ENCODE measurements at places on chromosomes 3 and 15.
A peak's percentile ranks its signal among the peaks of the same experiment; 100 is the strongest.

- DNase-seq: no peak
These were observed 32.7 kb downstream of the CCNL1 start for GRCh38 chr3:157127268-157127667.

- DNase-seq: no peak
These were observed 143.9 kb downstream of the OR4M2 start for GRCh38 chr15:22224241-22224671.

- DNase-seq: no peak
These were observed 49.0 kb upstream of the FURIN start for GRCh38 chr15:90819390-90819789.

GRCh38 chr3:194205675-194206133 lies 69.8 kb downstream of the HES1 start:
- DNase-seq: no peak

DNA sequence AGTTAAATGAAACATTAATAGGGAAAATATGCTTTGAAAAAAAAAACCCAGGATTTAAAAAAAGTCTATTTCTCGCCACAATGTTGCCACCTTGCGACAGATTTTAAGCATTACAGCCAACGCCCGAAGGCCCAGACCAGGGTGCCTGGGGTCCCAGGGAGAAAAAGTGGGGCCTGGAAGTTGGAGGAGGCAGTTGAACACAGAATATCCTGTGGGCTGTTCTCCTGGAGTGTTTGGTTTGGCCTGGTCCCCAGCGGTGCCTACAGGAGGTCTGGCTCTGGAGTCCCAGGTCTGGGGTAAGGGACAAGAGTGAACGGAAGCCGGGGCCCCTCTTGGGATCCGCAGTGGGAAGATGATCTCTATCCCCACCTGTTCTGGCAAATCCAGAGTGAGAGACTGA lies 3.4 kb downstream of the RNU6-1 start:
- no peak for DNase-seq

DNA sequence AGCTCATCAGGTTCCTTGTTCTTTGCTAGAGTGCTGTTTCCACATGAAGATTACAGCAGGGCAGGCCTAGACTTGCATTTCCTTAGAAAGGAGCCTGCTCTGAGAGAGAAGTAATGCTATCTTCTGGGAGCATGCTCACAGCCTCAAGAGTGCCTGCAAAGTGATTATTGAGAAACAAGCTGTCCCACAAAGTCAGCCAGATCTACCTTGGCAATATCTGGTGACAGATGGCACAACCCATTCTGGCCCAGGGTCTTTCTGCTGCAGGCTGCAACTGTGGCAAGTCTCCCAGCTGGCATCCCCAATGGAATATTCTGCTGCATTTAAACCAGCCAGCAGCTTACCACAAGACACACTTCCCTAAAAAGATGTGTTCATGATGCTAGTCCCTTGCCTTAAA lies 29.3 kb downstream of the MTMR10 start:
- no peak for DNase-seq

GRCh38 chr3:18778598-18778997 lies 353.5 kb upstream of the SATB1 start:
- no peak for DNase-seq

GRCh38 chr3:23539185-23539584 lies 266.6 kb upstream of the UBE2E1 start:
- no peak for DNase-seq

- DNase-seq: no peak
These were observed 39.6 kb downstream of the NIPA2 start for GRCh38 chr15:22878103-22878502.

- no peak for DNase-seq
These were observed 32.0 kb downstream of the RUVBL1 start for GRCh38 chr3:128091586-128091985.

DNA sequence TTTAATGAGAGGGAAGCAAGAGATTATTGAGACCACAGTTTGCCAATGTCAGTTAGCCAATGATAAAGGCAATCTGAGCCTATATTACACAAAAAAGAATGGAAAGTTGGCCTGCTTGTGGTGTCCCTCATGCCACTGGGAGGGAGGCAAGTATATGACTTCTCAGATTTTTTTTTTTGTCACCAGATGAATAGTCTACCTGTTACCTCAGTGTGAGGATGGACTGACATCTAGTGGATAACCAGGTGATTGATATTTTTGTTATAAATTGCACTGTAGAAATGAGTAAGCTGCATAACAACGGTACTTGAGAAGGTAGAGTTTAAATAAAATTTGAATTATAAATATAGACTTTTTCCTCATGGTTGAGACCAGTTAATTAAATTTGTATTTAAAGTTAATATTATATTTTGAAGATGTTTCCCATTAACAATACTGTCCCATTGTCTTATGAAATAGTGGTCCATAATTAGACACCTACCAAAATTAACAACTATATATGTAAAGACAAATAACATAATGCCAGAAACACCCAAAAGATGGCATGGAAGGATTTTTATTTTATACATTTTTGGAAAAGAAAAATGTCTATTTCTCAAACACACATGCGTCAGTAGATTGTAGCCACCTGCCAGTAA lies 237.8 kb upstream of the GADL1 start:
- DNase-seq: no peak

- DNase-seq: no peak
These were observed 41.0 kb upstream of the B3GNT5 start for GRCh38 chr3:183212096-183212495.

DNA sequence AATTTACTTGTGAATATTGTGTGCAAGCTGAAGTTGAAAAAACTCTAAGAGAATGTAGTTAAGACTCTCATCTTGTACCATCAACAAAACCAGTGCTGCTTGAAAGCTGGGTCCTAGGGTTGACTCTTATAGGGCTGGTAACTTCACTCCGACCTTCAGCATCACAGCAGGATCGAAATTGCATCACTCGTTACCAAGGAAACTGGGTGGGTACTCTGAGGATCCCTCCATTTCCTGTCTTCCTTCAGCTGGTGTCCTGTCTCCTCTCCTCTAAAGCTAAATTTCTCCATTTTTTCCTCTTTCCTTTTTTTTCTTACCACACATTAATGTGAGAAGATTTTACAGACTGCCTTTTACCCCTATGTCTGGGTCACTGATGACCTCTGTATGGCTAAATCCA lies 3.0 kb upstream of the APH1B start:
- no peak for DNase-seq

GRCh38 chr3:12648384-12648959 lies 15.4 kb downstream of the RAF1 start:
- no peak for DNase-seq

- no peak for DNase-seq
These were observed 63.6 kb downstream of the SLC15A2 start for GRCh38 chr3:121957674-121958415.

GRCh38 chr3:102471001-102471400 lies 36.2 kb downstream of the ZPLD1 start:
- no peak for DNase-seq

GRCh38 chr15:72486144-72486543 lies 12.0 kb downstream of the ARIH1 start:
- DNase-seq: no peak

DNA sequence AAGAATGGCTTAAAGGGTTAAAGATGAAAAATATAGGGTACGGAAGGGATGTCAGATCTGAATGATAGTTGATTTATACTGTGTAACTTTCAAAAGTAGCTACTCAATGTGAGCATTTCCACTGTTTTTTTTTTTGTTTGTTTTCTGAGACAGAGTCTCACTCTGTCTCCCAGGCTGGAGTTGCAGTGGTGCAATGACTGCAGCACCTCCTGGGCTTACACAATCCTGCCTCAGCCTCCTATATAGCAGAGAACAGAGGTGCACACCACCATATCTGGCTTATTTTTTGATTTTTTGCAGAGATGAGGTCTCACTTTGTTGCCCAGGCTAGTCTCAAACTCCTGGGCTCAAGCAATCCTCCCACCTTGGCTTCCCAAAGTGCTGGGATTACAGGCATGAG lies 9.9 kb upstream of the PXK start:
- no peak for DNase-seq

DNA sequence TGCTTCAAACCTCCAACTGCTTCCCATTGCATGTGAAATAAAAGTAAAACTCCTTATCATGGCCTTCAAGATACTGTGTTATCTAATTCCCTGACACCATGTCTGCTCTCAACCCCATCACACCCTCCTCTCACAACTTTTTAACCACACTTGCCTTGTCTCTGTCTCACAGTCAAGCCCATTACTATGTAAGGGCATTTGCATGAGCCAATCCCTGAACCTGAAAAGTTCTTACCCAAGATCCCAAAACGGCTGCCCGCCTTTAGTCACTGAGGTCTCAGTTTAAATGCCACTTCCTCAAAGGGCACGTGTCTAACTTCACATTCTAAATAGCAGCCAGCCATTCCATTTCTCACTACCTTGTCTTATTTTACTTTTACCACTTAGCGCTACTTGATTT lies 83.1 kb downstream of the SST start:
- no peak for DNase-seq

DNA sequence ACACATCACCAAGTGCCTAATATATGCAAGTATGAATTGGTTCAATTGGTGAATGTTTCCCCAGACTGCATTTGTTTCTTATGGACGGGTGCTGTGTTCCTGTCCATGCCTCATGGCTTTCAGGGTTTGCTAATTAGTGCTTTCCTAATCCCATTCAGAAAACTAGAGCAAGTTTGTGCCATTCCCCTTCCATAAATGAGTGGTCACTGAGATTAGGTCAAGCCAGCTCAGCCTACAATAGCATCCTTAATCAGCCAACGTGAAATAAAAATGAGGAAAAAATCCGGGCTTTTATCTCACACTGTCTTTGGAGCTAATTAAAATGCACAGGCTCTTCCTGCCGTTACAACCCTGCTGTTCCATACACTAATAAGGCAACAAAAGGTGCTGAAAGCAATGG lies 788.8 kb downstream of the ROBO1 start:
- DNase-seq: no peak

DNA sequence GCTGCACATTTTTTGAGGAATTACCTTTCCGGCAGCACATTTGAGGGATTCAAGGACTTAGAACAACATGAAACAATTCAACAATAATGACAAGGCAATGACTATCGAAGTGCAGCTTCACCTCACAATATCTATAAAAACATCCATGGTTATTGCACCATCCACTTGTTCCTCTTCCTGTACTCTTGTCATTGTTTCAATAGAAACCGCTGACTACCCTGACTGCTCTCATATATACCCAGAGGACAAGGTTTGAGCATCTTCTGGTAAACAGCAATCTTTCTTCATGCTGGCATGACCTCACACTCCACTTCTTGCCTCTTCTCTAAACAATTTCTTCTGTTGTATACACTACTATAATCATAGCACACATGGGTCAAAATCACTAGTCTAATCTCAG lies 864.9 kb downstream of the FHIT start:
- DNase-seq: no peak

- DNase-seq: no peak
These were observed 41.9 kb downstream of the SLC6A20 start for GRCh38 chr3:45754461-45754860.

DNA sequence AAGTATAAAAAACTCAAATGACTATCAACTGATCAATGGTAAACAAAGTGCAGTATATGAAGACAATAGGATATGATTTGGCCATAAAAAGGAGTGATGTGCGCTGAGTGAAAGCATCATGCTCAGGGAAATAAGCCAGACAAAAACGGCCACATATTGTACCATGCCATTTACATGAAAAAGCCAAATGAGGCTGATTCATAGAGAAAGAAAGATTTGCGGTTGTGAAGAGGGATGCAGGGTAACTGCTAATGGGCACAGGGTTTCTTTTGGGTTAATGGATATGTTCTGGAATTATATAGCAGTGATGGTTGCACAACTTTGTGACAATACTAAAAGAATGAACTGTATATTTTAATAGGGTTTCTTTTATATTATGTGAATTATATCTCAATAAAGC lies 877.2 kb upstream of the CFAP20DC start:
- DNase-seq: no peak

GRCh38 chr3:136247436-136247835 lies 2.7 kb upstream of the PCCB start:
- DNase-seq: no peak

DNA sequence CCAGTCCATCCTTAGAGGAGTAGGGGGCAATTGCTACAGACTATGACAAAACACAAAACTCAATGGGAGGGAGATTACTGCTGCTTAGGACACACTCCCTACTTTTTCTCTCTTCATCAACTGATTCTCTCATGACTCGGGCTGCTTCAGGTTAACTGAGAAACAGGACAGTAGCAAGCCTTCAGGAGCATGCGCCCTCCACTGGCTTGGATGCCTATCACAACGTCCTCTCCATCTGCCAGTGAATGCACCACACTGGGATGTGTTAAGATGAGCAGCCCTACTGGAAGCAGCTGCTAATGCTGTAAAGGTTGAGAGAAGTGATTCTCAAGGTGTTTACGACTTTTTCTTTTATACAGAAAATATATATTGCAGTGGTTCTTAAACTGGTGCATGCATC lies 542.3 kb downstream of the EDEM1 start:
- no peak for DNase-seq

GRCh38 chr15:56824175-56824574 lies 90.9 kb upstream of the ZNF280D start:
- no peak for DNase-seq

GRCh38 chr3:168859574-168859973 lies 763.9 kb upstream of the GOLIM4 start:
- no peak for DNase-seq

DNA sequence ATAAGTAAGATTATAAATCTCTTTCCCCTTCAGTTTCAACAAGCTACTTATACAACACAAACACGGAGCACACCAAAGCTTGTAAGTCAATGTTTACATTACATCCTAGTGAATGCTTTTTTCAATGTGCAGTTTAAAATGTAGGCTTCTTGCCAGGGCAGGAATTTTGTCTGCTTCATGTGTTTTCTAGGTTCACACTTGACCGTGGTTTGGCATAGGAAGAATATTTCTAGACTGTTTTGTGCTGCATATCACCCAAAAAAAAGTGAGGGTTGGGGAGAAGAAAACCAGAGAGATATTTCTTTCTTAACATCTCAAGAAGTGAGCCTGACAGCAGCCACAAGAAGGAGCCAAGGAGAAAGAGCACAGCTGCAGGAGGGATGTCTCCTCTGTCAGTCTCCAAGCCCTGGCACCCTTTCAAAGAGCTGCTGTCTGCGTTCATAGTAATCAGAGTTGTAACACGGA lies 255.8 kb downstream of the MEIS2 start:
- DNase-seq: no peak

- DNase-seq: no peak
These were observed 120.9 kb downstream of the ZMAT3 start for GRCh38 chr3:178950676-178951075.

DNA sequence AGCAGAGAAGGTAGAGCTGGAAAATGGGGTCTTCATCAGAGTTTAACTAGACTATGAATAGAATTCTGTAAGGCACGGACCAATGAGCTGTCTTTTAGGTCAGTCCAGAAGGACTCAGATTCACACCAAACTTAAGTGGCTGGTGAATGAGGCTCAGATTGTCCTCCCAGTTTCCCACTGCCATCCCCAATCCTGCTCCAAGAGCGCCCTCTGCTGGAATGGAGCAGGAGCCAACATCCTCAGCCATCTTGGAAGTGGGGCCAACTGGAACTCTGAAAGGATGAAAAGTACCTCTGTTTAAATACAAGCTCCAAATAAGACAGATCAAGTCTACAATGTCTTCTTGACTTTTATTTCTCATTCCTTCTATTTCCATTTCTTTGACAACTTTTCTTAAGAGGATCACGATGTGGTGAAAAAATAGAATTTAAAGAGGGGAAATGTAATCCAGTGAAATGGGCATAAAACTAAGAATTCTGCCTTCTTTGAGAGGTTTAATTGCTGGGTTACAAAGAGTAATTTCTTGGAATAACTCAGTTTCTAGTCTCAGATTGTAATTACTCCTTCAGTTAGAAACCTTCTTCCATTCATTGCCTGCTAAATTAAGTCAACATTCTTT lies 217.1 kb upstream of the TPRG1 start:
- peak; percentile 59 for DNase-seq

- no peak for DNase-seq
These were observed 618.2 kb upstream of the ZNF717 start for GRCh38 chr3:76403556-76403955.
